ENCODE measurements at places on chromosomes 2 and 18.

GRCh38 chr2:15155959-15156574 is 405.1 kb downstream of the NBAS start:
- no peak for DNase-seq

DNA sequence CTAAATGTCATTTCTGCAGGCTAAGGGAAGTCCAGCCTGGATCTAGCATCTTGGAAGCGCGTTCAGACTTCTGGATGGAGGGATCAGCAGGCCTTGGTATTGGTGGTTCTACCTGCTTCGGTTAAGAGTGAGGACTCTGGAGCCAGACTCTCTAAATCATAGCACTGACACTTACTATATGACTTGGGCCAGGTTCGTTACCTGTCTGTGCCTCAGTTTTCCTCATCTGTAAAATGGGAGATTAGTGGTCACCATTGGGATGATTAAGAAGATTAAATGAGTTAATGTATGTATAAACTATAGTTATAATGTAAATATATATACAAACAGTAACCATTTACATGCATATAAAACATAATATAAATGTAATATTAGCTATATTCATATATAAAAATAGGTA is 995 bp upstream of the ICOS start:
- DNase-seq, result no peak

DNA sequence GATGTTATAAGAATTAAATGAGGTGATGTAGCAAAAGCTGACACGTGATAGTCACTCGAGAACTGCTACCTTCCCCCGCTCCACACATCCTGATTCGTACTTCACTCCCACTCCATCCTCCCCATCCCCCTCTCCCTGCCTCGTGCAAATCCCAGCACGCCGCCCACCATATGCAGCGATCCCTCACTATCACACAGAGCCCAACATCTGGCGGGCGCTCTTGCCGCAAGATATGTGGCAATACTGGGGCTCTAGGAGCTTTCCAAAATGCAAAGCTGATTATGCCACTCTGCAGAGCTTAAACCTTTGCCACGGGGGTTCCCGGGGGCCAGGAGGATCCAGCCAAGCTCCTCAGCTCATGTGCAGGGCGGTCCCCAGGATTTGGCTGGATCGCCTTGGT is 37.4 kb downstream of the DNMT3A start:
- no peak for DNase-seq

DNA sequence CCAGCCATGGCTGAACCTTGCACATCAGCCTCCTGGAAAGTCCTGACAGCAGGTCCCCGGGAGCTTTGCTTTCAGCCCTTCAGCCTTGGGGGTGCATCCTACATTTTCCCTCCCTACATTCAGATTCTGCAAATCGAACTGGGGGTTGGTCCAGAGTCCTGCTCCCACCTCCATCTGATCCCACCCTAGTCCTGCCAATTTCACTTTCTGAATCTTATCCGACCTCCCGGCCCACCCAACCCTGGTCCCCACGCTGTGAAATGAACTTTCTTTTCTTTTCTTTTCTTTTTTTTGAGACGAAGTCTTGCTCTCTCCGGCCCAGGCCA is 47.8 kb upstream of the ODC1 start:
- no peak for DNase-seq

- no peak for DNase-seq
Measured at GRCh38 chr2:64978514-64979268, 10.5 kb upstream of the SLC1A4 start.

- no peak for DNase-seq
Measured at GRCh38 chr2:209519906-209520305, 96.1 kb downstream of the MAP2 start.

DNA sequence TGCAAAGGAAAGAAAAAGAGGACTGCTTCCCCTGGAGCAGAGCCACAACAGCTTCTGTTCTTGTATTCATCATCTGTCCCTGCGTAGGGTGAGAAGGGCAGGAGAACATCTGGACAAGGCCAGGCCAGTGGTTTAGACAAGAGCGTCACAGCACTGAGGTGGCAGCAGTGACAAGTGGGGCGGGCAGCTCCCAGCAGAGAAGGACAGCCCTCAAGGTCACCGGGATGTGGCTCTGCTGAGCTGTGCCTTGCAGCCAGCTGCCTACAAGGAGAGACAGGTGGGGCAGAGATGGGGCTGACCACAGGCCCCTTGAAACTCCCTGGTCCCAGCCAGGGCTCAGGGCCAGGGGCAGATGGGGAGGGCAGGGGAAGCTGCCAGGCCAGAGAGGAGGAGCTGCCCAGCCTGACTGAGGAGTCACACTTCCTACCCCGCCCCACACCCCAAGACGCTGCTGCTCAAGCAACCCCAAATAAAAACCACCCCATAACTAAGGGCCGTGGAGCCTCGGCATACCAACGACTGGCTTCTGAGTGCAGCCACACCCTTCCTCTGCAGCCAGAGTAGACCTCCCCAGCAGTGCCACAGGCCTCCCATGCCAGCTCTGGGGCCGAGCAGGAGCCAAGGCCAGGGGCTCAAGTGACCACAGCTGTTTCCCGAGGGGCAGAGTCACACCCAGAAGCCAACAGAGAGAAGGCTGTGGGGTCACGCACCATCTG is 5.4 kb downstream of the RAB11FIP5 start:
- no peak for DNase-seq

GRCh38 chr18:63031375-63031774 is 288.2 kb downstream of the BCL2 start:
- DNase-seq, result no peak

GRCh38 chr18:74617486-74617885 is 19.8 kb downstream of the ZNF407 start:
- DNase-seq, result no peak

- no peak for DNase-seq
Measured at GRCh38 chr18:58625839-58626238, 3.1 kb downstream of the ALPK2 start.

GRCh38 chr18:11974741-11975325 is 6.5 kb upstream of the IMPA2 start:
- no peak for DNase-seq

- no peak for DNase-seq
Measured at GRCh38 chr2:139836769-139837168, 1056.6 kb upstream of the NXPH2 start.

DNA sequence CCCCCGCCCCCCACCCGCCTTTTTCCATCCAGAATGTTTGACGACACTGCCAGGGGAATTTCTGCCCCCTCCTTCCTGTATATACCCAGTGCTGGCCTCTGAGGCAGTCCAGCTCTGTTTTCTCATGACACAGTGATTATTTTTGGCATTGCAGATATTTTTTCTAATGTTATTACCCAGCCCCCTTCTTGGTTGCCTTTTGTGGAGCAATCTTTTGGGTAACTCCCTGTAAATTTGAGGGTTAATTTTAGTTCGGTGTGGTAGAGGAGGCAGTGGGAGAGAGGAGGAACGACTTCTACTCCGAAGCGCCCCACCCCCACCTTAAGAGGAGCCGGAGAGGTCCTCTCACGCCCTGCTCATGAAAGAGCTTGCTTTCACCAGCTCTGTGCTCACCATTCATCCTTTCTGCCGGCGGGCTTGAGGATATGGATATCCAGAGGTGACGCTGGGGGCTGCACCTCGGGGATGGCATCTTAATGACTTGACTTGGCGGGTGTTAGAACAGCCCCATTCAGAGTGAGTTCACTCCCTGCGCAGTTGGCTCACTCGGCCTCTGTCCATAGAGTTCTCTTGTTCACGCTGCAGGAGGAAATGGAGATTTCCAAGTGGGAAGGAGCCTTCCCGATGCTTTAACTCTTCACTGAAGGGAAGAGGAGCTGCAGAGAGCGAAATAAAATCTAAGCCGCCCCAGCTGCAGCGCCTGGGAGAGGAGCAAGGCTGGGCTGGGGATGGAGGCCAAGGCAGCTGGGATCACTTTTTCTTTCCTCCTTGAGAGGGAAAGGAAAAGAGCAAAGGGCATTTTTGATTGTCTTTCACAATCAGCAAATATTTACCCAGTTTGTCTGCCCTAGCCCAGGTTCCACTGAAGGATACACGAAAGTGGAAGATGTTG is 38.4 kb downstream of the EPAS1 start:
- no peak for DNase-seq

GRCh38 chr2:28277466-28277865 is 115.2 kb upstream of the FOSL2 start:
- DNase-seq, result no peak

DNA sequence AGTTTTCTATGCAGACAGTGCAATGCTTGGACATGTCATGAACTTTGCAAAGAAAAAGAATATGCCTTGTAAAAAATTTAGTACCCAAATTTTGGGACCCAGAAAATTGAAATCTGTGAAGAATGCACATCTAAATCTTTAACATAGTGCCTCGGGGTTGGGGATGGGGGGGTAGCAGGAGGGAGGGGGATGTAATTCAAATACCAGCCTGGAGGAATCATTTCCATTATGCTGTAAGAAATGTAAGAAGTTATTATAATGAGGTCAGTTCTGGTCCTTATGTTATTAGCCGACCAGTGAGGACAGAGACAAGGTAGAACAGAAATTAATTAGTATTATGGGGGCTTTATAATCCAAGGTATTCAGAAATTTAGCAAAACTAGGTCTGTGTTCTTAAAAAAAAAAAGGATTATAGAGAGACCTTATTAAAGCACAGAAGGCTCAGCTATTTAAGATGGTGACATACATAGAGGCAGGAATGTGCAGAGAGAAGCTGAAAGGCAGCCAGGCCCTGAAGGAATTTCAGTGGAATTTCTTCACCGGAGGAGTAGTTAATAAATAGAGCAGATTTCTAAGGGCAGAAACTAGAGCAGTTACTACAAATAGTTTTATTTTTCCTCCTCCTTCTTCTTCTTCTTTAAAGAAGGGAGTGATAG is 89.0 kb upstream of the RBMS1 start:
- no peak for DNase-seq

DNA sequence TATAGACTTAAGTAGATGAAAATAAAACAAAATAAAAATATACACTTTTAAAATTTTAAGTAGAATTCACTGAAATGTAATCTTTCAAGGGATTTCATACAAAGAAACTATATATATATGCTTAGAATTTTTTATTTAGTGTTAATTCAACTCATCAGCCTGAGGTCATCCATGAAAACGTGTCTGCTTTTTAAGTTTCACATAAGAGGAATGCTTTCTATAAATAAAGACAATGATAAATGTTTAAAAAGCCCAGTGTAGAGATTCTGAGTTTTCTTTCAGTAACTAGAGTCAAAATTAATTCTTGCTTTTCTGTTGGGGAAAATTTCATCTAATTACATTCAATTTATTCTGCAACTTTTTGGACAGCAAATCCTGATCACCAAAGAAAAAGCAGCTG is 213.3 kb downstream of the MBD5 start:
- no peak for DNase-seq

DNA sequence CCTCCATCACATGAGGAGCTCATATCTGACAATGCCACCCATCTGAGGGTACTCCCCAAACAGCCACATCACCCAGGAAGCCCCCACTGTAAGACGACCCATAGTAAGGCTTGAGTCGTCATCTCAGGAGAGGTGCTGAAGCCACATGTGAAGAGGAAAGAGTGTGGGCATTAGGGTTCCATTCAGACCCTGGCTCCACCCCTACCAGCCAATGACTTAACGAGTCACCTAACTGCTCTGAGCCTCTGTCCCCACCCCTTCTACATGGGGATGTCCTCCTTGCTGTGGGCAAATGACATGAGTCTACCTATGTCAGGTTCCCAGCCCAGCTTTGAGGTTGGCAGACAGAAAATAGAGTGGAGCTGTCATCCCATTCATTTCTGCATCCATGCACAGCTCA is 46.3 kb downstream of the C1QL2 start:
- DNase-seq, result no peak

DNA sequence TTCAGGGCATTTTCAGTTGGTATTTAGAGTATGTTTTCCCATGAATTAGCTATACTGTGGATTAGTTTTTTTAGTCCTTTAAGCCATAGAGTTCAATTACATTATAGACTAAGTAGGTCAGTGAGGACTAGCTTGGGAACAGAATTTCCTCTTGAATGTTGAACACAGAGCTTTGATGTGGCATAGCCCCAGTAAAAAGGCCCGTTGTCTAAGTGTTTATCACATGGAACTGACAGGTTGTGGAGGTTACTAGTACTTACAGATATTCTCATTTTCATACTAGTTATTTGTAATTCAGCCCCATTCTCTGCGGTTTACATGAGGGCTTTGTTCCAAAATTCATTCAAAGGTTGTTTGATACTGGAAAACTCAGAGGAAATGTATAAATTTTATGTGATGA is 6.2 kb downstream of the INSIG2 start:
- no peak for DNase-seq

Measured in activated T-cell treated with anti-CD3 and anti-CD28 coated beads for 48 hours (primary cell).